ENCODE measurements at places on chromosomes 7 and 10.

GRCh38 chr7:94561841-94562514 lies 52.4 kb downstream of the CASD1 start:
- no peak for DNase-seq

GRCh38 chr7:47501406-47501805 lies 80.5 kb downstream of the TNS3 start:
- DNase-seq = no peak

- no peak for DNase-seq
Observed at GRCh38 chr7:32244806-32245345, 174.7 kb upstream of the PDE1C start.

DNA sequence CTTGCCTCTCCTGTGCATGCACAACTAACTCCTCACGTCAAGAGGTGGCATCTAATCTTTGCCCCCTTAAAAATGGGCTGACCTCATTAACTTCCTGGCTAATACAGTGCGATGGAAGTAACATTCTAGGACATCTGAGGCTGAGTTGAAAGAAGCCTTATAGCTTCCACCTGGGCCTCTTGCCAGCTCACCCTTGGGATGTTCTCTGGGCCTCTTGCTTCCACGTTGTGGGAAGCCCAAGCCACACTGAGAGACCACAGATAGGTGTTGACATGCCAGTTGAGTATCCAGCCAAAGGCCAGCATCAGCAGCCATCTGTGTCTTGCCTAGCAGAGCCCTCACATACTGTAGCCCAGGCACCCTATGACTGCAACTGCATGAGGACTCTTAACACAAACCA lies 60.8 kb upstream of the GDF10 start:
- DNase-seq = no peak

- no peak for DNase-seq
Observed at GRCh38 chr7:96052860-96053470, 268.9 kb downstream of the SLC25A13 start.

- no peak for DNase-seq
Observed at GRCh38 chr10:33939892-33940291, 605.4 kb upstream of the NRP1 start.

DNA sequence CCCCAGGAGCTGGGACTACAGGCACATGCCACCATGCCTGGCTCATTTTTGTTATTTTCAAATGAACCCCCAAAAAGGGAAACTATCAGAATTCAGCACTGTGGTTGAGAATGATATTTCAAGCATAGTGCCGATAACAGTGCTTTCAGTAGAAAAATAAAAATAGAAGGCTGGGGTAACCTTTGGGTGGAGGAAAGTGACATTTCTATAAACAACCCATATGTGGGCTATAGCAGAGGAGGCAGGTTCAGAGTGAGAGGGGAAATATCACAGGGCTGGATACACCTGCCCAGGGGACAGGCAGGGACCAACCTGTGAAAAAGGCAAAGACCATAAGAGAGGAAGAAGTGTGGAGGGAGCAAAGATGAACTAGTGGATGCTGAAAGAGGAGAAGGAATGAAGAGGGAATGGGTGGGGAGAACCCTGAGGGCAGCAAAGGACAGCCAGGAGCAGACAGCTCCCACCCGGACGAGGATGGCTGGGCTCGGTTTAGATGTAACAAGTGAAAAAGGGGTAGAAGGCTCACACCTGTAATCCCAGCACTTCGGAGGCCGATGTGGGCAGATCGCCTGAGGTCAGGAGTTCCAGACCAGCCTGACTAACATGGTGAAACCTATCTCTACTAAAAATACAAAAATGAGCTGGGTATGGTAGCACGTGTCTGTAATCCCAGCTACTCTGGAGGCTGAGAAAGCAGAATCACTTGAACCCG lies 56.5 kb downstream of the MAP3K8 start:
- DNase-seq = no peak

DNA sequence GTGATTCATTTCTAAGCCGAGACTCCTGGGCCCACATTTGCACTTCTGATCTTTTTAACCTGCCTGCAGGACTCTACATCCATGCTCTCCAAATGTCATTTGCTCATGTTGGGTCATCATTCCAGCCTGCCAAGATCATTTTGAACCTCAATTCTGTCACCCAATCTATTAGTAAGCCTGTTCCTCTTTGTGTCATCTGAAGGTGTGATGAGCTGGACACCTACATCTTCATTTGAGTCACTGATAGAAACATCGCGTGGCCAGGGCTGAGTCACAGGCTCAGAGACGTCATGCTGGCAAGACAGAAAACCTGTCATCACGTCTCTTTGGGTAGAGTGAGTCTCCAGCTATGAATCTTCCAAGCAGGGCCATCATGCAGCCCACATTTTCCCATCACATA lies 65.3 kb upstream of the SLF2 start:
- no peak for DNase-seq

- DNase-seq = no peak
Observed at GRCh38 chr10:27391325-27391724, 112.8 kb upstream of the RAB18 start.

DNA sequence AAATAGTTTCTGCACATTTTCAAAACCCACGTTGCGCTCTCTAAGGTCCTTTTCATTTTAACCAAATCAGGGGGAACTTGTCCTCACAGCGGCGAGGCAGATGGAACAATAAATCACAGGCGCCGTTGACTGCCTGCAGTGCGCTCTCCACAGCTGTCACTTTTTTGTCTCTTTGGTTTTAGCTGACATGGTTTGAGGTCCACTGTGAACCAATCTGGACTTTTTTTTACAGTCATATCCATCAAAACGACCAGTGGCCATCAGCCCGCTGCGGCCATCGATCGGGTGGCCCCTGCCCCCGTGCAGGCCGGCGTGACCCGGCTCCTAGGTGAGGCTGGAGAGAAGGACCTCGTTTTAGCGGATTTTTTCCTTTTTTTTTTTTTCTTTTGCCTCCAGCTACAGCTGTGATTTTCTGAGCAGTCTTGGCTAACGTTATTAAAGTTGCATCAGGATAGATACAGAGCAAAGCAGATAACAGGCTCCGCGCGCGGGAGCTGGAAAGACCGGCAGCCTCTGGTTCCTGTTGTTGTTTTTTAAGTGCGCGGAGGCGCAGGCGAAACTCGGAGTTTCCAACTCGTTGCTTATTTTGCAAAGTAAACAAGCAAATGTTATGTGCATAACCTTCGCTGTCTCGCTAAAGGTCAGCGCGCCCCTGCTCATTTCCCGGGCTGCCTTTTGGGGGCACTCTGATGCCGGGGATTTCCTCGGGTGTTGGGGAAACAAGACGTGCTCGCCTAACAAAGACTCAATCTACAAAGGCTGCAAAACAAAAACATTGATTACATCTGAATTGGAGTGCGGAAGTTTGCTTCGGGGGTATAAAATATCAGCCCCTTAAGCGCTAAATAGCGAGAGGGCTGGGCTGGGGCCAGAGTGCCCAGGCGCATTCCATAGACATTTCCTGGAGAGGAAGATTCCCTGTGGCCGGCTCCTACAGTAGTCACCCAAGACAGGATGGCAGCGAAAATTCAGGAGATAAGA lies 414.8 kb upstream of the MKI67 start:
- peak; percentile 50 for DNase-seq

DNA sequence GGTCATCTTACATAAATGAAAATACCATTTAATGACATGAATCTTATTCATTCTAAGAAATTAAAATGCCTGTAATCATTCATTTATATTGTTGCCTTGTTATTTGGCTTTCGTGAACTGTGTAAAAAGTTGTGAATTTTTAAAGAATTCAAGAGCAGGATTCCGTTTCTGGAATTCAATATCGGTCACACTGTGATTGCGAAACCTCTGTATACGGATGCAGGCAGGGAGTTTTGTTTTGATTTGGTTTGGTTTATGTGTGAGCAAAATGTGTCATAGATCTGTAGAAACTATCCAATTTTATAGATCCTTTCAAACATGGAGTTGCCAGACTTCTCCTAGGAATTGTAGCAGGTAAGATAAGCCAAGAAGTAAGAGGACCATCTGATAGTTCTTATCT lies 441.4 kb downstream of the DPP6 start:
- DNase-seq = no peak

DNA sequence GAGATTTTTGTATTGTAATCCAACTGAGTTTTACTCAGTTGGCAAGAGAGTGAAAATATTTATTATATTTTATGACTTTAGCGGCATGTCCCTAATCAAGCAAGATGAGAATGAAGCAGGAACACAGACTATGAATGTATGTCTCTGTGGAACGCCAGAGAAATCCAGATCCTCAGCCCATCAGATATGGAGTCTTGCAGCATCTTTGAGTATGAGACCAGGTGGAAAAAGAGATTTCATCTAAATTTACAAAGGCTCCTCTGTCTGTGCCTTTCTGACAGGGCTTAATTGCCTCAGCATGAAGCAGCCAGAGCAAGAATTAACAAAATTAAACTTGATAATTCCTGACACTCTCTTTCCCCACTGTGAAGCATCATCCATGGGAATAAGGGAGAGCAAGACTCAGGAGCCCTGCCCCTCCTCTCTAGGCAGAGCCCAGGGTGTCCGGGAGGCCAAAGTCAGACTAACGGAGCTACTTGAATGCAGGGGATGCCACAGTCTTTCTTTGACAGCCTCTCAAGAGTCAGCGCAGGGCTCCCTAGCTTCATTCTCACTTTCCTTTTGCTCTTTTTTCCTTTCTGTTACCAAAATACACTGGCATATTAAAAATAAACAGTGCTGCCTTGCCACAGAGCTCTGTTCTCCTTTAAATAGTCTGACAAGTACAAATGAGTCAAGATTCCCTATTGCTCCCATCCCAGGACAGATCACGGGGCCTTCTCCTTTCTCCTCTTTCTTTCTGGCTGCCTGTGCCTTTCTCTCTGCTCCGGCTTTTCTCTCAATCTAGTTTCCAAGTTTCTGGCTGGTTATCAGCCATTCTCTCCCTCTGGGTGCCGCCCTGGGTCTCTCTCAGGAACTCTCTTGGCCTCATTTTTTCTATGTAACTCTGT lies 132.2 kb upstream of the INHBA start:
- DNase-seq = no peak

GRCh38 chr10:23325132-23325531 lies 19.5 kb downstream of the C10orf67 start:
- DNase-seq = no peak

DNA sequence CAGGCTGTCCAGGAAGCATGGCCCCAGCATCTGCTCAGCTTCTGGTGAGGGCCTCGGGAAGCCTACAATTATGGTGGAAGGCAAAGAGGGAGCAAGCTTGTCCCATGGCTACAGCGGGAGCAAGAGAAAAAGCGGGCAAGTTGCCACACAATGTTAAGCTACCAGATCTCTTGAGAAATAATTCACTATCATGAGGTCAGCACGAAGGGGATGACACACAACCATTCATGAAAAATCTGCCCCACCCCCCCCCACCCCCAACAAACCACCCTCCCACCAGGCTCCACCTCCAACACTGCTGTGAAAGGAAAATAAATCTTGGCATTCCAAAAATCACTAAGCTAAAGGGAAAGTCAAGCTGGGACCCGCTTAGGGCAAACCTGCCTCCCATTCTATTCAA lies 545.8 kb upstream of the NRP1 start:
- no peak for DNase-seq

GRCh38 chr10:22218448-22218847 lies 633 bp upstream of the EBLN1 start:
- no peak for DNase-seq

DNA sequence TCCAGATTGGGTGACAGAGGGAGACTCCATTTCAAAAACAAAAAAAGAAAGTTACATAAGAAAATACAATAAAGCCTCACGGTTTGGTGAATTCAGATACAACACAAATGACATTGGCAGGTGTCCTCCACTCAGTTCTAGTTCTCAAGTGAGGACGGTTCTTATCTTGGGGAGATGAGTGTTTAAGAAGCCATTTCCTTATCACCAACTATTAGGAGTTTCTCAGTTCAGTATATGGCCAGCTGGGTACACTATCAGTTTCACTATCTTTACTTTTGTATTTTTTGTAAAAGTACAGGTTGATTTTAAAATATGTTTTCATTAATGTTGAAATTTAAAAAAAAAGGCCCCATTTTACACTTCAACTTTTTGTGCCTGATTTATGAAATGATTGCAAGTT lies 36.6 kb upstream of the NEBL start:
- DNase-seq = no peak

GRCh38 chr7:117907049-117907640 lies 33.9 kb upstream of the CTTNBP2 start:
- no peak for DNase-seq

DNA sequence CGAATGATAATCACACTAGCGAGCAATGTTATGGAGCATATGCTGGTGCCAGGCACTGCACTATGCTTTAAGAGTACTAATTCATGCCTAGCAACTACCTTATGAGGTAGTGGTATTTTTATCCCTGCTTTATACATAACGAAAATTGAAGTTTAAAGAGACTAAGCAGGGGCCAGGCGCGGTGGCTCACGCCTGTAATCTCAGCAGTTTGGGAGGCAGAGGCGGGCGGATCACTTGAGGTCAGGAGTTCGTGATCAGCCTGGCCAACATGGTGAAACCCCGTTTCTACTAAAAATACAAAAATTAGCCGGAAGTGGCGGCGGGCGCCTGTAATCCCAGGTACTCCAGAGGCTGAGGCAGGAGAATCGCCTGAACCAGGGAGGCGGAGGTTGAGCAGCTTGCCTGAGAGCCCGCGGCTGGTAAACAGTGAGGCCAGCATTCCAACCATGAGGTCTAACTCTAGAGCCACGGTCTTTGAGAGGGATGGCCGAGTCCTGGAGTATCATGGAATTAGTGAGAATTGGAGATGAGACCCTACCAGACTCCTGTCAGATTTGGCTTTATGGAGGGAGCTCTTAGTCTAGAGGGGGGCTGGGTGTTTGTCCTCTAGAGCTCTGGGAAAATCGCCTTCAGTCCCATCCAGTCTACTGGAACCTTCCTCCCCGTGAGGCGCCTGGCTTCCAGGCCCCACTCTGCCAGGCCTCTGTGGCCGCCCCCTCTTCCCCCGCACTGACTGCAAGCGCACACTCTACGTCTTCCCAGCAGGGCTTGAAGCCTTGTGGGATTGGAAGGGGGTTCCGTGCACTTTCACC lies 11.6 kb downstream of the TLX1 start:
- DNase-seq = no peak

DNA sequence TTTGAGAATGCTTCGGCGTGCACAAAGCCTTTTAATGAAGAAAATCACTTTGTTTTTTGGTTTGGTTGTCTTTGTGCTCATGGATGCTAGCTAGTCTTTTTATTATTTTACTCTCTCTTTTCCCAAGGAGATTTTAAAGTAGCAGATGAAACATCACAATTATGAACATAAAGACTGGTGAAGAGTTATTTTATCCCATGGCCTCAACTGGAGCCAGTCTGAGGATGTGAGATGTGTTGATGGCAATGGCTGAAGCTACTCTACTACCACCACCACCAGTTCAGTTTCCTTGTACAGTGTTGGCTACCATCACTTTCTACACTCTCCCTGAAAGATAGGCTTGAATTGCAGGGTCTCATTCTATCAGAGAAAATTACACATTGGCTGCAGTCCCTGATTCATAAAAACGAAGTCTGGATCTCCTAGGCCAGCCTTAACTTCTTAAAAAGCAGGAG lies 494 bp upstream of the HERC4 start:
- DNase-seq = no peak

- DNase-seq = no peak
Observed at GRCh38 chr10:131126321-131127137, 185.0 kb downstream of the TCERG1L start.

Measured in DMS 273 treated with DMSO at 0.1 percent for 48 hours (cell line).